ENCODE measurements at places on chromosomes 2 and 18. TPM values are rescaled to one million over a fixed set of nuclear protein-coding genes. Genes with fewer than 3 reads are reported as not detected.

DNA sequence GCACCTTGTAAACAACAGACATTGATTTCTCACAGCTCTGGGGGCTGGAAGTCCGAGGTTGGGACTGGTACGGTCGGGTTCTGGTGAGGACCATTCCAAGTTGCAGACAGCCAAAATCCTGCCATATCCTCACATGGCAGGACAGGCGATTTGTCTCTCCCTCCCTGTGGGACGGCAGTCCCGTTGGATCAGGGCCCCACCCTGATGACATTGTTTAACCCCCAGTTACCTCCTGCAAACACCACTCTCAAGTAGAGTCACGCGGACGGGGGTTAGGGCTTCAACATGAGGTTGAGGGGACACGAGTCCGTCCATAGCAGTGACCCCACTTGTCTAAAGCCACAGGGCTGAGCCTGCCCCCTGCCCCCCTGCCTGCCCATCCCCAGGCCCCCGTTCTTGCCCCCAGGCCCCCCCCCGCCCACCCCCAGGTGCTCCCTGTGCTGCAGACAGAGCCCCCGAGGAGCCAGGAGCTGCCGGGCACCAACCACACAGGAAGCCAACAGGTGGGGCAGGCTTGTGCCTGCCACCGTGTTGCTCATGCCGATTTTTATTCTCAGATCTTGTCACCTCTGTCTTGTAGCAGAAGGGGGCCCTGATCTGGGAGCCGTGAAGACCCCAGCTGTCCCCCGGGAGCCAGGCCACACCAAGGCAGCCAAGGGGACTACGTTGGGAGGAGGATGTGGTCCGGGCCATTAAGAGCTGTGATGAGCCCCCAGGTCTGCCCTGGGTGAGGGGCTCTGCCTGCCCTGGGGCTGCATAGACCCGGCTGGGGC lies 82.2 kb downstream of the NFATC1 start:
- no peak for DNase-seq

GRCh38 chr2:236767941-236768340 lies 198.3 kb downstream of the ACKR3 start:
- DNase-seq, result no peak

- DNase-seq, result peak; percentile 61
Measured at GRCh38 chr2:44707945-44708660, 233.4 kb upstream of the SIX3 start.

DNA sequence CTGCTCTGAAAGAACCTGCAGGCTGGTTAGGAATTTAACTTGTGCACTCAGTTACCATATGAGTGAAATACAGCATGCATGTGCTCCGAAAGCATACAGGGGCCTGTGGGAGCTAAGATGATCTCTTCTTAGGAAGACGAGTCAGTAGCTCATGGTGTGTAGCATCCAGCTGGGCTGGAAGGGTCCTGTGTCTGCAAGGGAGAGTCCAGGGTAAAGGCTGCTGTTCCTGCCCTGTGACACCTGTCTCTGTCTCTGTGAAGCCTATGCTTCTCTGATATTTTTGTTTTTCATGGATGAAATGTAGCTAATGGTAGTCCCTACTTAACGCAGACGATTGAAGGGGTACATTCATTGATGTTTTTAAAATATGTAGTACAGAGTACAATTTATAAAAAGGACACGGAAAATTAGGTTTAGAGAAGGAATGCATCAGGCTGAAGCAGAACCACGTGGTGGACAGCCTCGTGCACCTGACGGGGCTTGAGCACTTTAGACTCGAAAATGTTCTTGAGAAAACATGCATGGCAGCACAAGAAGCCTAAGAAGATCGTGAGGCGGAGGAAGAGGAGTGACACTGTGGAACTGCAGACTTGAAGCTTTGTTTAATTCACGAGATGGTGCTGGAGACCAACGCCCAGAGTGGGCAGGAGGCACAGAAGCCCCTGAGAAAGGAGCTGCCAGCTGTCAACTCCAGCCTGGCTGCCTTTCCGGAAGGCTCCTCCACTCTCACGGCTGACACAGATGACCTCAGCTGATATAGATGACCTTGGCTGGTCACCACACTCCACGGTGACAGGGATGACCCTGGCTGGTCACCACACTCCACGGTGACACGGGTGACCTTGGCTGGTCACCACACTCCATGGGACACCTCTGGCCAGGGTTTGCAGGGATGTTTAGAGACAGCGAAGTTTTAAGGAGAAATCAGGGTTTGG lies 110.6 kb downstream of the TMEM18 start:
- DNase-seq, result no peak

DNA sequence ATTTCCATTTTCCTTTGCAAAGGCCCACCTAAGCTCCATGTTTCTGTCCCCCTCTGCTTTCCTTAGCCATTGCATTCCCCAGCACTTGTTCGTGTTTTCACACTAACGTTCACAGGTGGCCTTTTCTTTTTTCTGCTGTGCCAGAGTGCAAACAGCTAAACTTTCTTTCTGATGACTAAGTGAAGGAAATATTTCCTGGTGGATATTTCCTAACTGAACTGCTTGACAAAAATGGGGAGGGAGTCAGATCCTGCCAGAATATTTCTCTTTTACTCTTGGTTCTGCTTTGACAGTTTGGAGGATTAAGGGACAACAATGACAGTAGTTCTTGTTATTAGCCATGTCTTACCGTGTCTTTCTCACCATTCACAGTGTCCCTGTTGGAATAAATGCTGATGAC lies 344.0 kb downstream of the ARHGAP15 start:
- DNase-seq, result no peak

- DNase-seq, result no peak
Measured at GRCh38 chr18:48845174-48845573, 105.6 kb downstream of the SMAD7 start.

DNA sequence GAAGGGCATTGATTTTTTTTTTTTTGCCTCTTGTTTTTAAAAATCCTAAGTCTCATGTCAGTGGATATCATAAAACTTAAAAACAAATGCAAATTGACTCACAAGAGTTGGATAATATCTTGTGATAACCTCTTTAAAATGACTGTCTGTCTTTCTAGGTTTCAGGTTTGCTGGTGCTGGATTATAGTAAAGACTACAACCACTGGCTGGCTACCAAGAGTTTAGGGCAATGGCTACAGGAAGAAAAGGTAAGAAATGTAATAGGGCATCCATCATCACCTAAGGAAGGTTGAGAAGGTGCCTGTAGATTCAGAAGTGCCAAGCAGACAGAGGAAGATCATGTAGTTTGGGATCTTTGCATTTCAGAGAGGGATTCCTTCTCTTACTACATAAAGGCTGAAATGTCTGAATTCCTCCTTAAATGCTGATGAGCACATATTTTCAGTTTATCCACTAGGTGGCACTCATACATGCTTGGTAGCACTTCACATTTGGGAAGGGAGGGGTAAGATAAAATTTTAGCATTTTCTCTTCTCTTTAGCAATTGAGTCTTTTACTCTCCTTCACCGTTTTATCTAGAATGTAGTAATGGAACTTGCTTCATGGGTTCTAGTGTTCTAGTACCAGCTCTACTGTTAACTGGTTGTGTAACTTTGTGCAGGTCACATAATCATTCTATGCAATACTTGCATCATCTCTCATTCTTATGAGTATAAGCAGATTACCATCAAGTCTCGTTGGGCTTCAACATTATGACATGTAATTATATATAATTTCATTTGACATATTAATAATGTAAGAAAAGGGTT lies 21.1 kb downstream of the CPS1 start:
- peak; percentile 81 for DNase-seq

GRCh38 chr2:26333293-26333692 lies 12.7 kb upstream of the SELENOI start:
- DNase-seq, result no peak

DNA sequence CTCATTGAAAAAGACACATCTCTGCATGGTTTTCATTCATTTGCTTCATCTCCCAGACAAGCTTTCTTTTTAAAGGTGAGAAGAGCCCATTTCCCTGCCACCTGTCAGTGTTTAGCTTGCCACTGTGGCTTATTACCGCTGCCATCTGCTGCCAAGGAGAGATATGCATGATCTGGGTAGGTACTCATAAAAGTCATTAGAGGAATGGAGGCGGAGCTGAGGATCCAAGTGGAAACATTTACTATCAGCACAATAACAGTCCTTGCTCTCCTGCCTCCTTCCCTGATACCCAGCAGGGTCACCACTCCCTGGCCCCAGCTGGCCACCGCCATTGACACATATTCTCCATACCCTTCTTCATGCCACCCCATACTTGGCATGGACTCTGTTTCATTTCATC lies 390.4 kb downstream of the TSN start:
- no peak for DNase-seq

GRCh38 chr2:222707689-222708273 lies 36.3 kb downstream of the MOGAT1 start:
- no peak for DNase-seq

DNA sequence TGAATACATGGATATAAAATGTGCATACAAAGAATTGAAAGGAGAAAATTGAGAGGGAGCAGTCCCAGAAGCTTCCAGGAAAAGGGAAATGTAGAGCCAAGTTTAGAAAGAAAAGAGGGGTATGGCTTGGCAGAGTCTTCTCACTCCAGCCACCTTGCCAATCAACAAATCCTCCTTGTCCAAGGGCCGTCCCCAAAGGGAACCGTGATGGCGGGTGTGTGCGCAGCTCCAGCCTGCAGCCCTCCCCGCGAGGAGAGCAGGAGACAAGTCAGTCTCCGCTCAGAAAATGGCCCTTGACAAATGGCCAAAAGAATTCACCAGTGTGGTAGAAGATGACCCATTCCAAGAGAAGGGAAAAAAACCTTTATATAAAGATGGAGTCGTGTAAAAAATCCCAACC lies 448.3 kb upstream of the POU3F3 start:
- DNase-seq, result no peak

DNA sequence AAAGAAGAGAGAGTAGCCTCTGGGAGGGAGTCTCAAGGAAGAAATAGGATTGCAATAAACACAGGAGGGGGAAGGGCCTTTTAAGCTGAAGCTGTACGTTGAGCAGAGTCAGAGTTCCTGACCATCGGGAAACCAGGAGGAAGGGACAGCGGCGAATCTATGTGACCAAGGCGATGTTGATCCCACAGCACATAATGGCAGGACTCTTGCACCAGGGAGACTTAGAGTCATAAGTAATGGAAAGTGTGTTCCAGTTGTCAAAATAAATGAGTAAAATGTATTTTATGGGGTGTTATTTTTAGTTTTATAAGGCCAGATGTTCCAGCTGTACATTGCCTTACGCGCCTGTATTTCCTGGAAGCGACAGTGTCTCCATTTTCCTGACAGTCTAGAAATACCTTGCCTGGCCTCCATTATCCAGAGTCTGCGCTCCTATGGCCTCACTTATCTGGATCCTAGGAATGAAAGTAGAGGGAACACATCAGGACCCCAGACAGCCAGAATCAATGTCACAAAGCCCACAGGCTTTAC lies 152.8 kb upstream of the COPS8 start:
- no peak for DNase-seq

DNA sequence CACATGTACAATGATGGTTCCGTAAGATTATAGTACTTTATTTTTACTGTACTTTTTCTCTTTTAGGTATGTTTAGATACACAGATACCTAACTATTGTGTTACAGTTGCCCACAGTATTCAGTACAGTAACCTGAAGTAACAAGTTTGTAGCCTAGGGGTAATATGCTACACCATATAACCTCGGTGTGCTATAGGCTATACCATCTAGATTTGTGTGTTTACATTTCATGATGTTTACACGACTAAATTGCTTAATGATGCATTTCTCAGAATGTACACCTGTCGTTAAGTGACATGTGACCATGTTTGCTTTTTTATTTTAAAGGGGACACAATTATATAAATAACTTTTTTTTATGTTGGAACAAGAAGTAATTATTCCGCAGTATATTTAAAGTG lies 34.5 kb downstream of the PIK3C3 start:
- DNase-seq, result no peak

DNA sequence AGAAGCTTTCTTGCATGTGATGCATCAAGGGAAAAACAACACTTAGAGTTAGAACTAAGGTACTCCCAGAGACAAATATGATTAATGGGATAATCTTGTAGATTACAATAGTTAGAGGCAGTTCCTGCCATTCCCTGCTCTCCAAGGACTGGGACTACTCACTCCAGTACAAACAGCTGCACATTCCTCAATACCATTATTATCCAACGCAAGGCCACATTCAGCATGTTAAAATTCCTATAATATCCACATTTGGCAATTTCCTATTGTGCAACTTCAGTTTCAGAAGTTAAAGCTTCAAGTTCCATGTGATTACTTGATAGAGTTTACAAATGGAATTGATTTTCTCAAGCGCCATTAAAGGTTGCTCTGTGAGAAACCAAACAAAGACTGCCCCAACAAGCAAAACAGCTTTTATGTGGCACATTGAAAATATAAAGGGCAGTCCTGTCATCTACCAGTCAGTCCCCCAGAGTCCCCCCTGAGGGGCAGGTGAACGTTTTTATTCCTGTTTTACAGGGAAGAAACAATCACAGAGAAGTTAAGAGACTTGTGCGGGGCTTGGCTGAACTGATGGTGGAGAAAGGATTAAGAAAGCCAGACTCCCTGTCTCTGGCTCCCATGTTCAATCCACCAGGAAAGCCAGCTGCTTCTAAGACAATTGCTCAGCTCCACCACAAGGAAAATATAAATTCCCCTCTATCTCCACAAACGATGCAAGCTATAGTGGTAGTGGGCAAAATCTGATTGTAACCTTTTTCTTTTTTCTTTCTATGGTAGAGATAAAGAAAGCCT lies 72.6 kb downstream of the TXNL1 start:
- DNase-seq, result no peak

GRCh38 chr2:28704621-28705020 lies 47.0 kb upstream of the PPP1CB start:
- DNase-seq, result no peak

DNA sequence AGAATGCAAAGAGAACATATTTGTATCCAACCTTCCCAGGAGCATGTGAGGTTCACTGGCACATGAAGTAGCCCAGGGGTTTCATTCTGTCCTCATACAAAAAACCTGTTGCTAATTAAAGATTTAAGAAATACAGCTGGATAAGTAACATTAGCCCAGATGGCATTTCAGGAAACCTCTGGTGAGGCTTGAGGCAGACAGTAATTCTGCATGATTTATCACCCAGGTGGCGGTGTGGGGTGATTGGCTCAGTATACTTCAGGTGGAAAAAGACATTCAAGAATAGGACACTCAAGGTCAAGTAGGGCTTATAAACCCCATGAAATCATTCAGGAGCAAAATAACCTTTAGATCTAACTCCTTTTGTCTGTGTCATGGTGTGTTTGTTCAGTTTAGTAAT lies 237.4 kb downstream of the RNF144A start:
- no peak for DNase-seq

- no peak for DNase-seq
Measured at GRCh38 chr2:121073320-121074210, 211.4 kb downstream of the TFCP2L1 start.

- DNase-seq, result no peak
Measured at GRCh38 chr2:118225666-118226065, 137.4 kb downstream of the INSIG2 start.

The STARD6 gene
- not detected for total RNA-seq

The NFE2L2 gene
- 33.1 TPM for total RNA-seq

The ABCA12 gene
- total RNA-seq, result not detected

The DSG2 gene
- not detected for total RNA-seq

The SATB2 gene
- 1.7 TPM for total RNA-seq

The DSG4 gene
- total RNA-seq, result 8.3 TPM

The OXER1 gene
- not detected for total RNA-seq

The UPP2 gene
- total RNA-seq, result not detected

Data from Karpas-422 (cell line).